GM12878 (cell line): ENCODE measurements at places on chromosomes 7 and 10. TPM values are rescaled to one million over a fixed set of nuclear protein-coding genes. Genes with fewer than 3 reads are reported as not detected.

The ZKSCAN5 gene
- polyA plus RNA-seq, result 7.0 and 7.7 TPM in 2 replicates

The ANXA8L1 gene
- polyA plus RNA-seq, result 0.29 and 0.37 TPM in 2 replicates

The RAMP3 gene
- polyA plus RNA-seq, result not detected in 2 replicates

The SFTPD gene
- polyA plus RNA-seq, result not detected in 2 replicates

The FASTK gene
- 86.9 and 96.5 TPM in 2 replicates for polyA plus RNA-seq

The CYP26C1 gene
- not detected in 2 replicates for polyA plus RNA-seq

The COX19 gene
- 14.7 and 15.0 TPM in 2 replicates for polyA plus RNA-seq
